T follicular helper cell (primary cell): ENCODE measurements at places on chromosomes 2 and 18.

- no peak for DNase-seq
These were observed 29.6 kb downstream of the LPIN2 start for GRCh38 chr18:2983296-2983695.

DNA sequence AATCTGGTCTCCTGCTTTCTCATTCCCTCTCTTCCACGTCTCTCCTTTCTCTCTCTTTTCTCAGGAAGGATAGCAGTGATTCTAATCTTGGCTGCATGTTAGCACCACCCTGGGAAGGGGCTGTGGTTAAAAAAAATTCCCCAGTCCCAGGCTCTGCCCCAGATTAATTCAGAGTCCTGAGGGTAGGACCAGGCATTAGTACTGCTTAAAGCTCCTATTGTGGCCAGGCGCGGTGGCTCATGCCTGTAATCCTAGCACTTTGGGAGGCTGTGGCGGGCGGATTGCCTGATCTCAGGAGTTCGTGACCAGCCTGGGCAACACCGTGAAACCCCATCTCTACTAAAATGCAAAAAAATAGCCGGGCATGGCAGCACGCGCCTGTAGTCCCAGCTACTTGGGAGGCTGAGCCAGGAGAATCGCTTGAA, 35.4 kb upstream of the EML4 start:
- DNase-seq = no peak

DNA sequence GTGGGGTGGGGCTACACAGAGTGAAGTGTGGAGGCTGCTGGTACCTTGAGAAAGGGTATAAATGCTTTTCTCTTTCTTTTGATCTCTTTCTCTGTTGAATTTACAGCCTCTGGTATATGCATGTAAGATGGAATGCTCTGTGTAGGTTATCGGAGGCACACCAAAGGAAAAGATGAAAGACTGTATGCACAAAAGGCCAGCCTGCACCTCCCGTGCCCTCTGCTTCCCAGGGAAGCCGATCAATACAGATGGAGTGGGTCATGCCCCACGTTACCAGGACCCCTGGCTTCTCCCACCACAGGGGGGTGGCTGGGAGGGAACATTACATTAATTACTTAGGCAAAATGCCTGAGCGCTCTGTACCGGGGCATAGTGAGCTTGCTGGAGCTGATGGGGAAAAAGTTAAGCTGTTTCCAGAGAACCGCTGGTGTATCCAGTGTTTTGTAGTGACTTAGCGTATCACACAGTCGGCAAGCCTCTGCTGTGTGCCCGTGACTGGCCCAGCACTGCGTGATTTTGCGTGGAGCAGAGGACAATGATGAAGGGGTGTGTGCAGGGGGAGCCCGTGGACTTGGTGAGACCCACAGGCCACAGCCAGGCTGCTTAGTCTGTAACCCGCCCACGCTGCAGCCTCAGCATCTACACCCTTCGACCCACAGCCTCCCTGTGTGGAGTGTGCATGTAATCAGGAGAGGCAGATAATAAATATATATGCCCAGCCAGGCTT, 8.0 kb downstream of the ALLC start:
- no peak for DNase-seq

DNA sequence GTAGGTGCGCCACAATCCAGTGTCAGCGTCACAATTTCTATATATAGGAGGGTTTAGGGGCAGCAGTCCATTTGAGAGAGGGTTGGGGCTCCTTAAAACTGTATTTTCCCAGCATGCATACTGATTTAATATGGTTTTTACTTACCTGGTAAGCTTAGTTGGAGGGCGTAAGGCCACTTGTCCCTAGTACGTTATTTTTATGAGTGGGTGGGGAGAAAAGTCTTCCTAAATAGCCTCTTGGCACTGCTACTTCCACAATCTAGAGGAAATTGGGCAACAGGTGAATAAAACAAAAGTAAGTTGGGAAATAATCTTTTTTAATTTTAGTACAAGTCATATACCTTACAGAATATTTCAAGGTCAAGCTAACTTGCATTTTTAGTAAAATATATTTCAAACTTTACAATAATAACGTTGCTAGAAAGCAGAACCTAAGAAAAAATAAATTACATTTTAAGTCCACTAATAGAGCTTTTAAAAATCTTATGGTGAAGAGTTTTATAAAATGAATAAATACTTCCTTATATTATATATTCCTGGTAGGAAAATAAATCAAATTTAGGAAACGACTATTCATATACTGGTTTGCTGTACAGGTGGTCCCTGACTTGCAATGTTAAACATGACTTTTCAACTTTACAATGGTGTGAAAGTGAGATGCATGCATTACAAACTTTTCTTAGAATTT, 20.9 kb downstream of the DHRS9 start:
- no peak for DNase-seq

GRCh38 chr2:239693330-239693729, 292.5 kb upstream of the HDAC4 start:
- no peak for DNase-seq

DNA sequence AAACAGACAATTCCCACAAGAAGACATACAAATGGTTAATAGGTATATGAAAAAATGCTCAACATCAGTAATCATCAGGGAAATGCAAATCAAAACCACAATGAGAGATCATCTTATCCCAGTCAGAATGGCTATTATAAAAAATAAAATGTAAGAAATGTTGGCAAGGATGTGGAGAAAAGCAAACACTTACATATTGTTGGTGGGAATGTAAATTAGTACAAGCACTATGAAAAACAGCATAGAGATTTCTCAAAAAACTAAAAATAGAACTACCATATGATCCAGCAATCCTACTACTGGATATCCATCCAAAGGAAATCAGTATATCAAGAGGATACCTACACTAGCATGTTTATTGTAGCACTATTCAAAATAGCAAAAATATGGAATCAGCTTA, 186.6 kb downstream of the NOL4 start:
- DNase-seq = no peak

GRCh38 chr2:42941633-42942176, 149.3 kb upstream of the HAAO start:
- DNase-seq = no peak

DNA sequence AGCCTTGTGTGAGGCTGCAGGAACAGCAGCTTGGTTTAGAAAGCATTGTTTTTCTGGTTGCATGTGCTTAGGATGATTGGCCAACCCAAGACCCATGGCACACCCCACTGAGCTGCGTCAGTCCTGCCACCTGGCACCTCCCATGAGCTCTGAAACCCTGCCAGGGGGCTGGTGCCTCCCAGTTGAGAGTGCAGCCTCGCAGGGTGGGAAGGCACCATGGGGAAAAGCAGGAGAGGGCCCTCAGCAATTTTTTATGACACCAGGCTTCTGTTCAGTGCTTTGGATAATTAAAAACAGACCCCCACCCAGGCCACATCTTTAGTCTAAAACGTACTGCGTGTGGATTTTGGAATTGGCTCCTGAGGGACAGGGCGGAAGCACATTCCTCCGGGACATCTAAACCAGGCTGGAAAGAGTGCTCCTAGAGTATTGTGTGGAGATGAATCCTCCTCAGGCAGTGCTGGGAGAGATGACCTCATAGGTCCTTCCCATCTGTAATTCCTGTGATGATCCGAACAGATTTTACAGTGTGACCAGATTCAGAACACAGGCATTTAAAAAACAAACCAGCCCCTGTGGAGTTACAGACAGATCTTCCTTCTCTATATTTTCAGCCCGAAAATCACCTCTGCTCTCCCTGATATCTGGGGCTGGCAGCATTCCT, 438.3 kb downstream of the ZNF521 start:
- no peak for DNase-seq

GRCh38 chr2:175686002-175686401, 316.1 kb downstream of the LNPK start:
- DNase-seq = no peak

GRCh38 chr2:27772804-27773203, 1.3 kb downstream of the MRPL33 start:
- no peak for DNase-seq

- no peak for DNase-seq
These were observed 89.3 kb downstream of the PLEKHM3 start for GRCh38 chr2:207935991-207936370.

- no peak for DNase-seq
These were observed 367.4 kb upstream of the MYT1L start for GRCh38 chr2:2698182-2699120.

- no peak for DNase-seq
These were observed 187.6 kb downstream of the MYCN start for GRCh38 chr2:16127958-16128357.

- DNase-seq = no peak
These were observed 24.5 kb downstream of the SPATS2L start for GRCh38 chr2:200331061-200331400.

DNA sequence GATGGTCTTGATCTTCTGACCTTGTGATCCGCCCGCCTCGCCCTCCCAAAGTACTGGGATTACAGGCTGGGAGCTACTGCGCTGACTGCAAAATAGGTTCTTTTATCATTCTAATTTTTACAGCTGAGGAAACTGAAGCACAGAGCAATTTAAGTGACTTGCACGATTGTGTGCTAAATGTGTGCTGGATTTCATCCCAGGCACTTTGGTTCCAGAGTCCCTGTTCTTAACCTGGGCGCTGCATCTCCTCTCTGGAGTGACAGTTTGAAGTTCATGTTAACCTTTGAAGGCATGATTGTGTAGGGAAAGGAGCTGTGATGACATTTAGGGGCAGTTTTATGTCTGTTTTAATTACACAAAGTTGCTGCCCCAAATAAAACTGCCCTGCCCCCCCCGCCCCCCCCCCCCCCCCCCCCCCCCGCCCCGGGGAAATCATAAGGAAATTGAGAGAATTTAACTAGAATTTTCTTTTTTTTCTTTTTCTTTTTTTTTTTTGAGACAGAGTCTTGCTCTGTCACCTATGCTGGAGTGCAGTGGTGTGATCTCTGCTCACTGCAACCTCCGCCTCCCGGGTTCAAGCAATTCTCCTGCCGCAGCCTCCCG, 5.6 kb downstream of the ACSL3 start:
- no peak for DNase-seq
